ENCODE measurements at places on chromosomes 1 and 21.

DNA sequence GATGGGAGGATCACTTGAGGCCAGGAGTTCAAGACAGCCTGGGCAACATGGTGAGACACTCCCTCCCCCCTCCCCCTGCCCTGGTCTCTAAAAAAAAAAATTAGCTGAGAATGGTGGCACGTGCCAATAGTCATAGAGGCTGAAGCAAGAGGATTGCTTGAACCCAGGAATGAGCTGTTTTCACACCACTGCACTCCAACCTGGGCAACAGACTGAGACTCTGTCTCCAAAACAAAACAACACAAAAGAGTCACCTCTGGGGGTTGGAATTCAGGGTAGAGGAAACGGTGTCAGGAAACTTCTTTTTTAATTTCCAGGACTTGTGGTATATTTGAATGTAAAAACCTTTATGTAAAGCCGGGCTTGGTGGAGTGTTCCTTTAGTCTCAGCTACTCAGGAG lies 43.2 kb downstream of the RHOU start:
- DNase-seq = no peak

- DNase-seq = no peak
These were observed 112.5 kb downstream of the DNM3 start for GRCh38 chr1:171953835-171954234.

- no peak for DNase-seq
These were observed 208.1 kb downstream of the USH2A start for GRCh38 chr1:216215169-216215568.

GRCh38 chr1:53959664-53960250 lies 13.6 kb downstream of the LRRC42 start:
- DNase-seq = no peak

GRCh38 chr1:201742955-201743805 lies 85.8 kb upstream of the IPO9 start:
- no peak for DNase-seq

Data from stimulated activated CD4-positive, alpha-beta T cell treated with anti-CD3 and anti-CD28 coated beads, TNF-alpha, amount 100 ng/mL, for 4 hours (primary cell).